ENCODE measurements at places on chromosomes 13 and 19.

GRCh38 chr19:10516671-10517286 is 468 bp downstream of the S1PR5 start:
- no peak for DNase-seq

DNA sequence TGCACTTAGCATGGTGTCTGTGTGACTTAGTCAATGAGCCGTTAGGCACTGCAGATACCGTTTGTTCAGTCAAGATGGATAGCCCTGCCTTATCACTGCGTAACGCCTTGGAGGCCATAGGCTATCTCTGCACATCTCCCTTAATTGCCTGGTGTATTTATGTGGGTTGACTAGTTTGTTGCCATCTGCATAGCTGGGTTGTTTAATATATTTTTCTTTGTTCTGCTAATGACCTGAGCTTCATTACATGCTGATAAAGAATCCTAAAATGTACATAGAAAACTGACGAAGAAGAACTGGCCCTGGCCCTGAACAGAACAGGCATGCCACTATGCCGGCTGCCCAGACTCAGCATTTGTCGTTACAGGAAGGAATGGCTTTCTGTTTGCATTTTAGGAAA is 297.8 kb downstream of the SHISA2 start:
- no peak for DNase-seq

- DNase-seq: no peak
These were observed 166.9 kb downstream of the GPC5 start for GRCh38 chr13:91565296-91565695.

GRCh38 chr13:113787694-113788093 is 28.7 kb downstream of the TMEM255B start:
- DNase-seq: no peak

DNA sequence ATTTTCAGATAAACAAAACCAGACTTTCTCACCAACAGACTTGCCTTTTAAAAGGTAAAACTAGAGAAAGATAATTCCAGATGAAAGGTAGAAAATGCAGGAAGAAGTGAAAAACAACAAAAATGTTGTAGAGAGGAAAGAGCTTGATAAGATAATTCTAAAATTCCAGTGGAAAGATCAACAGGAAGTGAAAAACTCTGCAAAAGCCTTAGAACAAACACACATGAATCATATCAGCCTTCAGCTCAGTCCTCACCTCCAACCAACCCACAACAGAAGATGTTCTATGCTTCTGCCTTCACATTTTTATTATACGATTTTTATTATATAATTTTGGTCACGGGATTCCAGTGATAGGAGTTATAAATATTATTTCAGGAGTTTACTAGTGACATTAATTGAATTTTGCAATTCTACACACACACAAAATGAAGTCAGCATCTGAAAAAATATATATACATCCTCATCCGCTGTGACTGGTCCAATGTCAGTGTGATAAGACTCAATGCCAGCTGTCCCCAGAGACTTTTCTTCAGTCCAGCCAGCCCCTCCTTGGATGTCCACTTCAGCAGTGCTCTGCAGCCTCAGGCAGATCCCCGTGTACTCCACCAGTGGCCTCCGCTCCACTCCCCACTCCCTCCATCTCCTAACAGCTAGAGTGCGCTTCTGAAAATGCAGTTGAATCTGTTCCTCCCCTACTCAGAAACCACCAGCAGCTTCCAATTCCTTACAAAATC is 57.9 kb downstream of the GADD45B start:
- no peak for DNase-seq

DNA sequence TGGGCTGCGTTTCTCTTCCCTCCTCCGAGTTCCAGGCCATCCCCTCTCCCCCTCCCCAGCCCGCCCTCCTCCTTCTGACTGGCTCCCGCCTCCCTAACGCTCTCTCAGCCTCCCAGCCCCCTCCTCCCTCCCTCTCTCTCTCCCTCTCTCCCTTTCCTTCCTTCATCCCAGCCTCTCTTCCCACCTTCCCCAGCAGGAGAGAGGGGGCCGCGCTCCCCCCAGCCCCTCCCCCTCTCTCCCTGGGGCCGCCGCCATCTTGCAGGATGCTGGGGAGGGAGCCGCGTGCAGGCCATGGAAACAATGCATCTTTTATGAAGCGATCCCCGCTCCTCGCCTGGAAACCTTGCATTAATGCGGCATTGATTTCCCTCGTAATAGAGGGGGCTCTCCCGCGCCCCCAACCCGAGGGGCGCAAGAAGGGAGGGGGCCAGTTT is 42.6 kb upstream of the ADGRL1 start:
- DNase-seq: no peak

DNA sequence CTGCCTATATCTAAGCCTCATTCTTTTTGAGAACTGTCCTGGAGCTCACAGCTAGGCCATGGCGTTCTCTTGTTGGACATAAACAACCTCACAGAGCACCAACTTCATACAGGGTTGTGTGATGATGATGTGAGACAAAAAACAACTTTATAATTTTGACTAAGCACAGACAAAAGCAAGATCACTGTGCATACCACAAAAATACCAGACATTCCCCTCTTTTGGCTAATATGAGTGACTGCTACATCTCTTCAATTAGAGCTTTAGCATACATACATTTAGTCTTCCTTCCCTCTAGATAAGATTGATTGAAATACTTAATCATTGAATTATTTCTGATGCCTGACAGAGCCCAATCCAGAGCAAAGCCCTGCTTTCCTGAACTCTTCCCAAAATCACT is 8.3 kb downstream of the MAB21L1 start:
- no peak for DNase-seq

DNA sequence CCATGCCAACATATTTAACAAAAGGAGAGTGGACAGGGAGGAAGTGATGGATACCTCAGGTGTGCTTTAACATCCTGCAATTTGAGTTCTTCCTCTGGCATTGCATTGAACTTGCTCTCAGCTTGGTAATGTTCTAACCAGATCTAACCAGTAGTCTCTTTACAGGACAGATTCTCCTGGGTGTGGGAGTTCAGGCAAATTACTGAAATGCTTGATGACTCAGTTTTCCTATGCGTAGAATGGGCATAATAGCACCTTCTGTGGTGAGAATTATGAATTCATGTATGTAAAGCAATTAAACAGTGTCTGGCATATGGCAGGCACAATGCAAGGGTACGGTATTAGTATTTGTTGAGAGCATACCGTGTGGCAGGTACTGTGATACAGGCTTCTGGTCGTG is 3.6 kb downstream of the AKAP11 start:
- no peak for DNase-seq

- no peak for DNase-seq
These were observed 49.2 kb upstream of the RGCC start for GRCh38 chr13:41408121-41408520.

DNA sequence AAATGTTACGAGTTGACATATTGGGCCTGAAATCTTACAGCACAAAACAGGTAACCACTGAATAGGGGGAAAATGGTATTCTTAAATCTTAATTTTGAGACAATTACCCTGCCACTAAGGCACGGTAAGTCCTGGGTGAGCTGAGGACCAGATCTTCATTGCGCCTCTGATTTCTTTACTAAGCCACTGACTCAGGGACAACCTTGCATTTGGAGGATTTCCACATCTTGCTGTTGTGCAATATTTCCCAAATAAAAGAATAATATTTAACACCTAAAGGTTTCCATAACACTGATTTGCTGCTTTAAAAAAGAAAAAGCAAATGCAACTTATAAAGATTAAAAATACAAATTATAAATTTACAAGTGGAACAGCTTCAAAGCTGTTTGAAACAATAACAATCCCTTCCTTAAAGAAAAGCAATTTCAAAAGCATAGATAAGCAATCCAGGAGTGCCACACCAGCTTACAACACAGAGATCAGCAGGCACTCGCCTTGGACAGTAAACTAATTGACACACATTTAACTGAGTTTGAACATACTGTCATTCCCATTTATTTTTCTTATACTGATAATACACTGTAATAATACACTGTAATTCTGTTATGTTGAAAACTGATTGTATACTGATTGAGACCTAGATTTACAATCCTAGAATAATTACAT is 79.6 kb upstream of the DOCK9 start:
- no peak for DNase-seq

DNA sequence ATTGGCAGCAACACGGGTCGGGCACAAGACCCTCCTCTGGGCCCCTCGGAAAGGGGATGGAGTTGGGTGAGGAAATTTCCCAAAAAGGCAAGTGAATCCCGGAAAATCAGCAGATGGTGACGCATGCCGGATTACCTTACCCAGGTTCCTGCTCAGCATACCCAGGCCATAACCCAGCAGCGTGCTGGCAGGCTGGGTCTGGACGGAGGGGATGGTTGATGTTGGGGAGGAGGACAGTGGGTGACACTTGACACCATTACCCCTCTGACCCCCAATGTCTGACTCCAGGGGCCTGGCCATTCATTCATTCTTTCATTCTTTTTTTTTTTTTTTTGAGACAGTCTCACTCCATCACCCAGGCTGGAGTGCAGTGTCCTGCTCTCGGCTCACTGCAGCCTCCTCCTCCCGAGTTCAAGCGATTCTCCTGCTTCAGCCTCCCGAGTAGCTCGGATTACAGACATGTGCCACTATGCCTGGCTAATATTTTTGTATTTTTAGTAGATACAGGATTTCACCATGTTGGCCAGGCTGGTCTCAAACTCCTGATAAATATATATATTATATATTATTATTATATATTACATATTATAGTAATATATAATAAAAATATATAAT is 799 bp downstream of the PVR start:
- no peak for DNase-seq
